ENCODE measurements at places on chromosomes 5 and 9.

DNA sequence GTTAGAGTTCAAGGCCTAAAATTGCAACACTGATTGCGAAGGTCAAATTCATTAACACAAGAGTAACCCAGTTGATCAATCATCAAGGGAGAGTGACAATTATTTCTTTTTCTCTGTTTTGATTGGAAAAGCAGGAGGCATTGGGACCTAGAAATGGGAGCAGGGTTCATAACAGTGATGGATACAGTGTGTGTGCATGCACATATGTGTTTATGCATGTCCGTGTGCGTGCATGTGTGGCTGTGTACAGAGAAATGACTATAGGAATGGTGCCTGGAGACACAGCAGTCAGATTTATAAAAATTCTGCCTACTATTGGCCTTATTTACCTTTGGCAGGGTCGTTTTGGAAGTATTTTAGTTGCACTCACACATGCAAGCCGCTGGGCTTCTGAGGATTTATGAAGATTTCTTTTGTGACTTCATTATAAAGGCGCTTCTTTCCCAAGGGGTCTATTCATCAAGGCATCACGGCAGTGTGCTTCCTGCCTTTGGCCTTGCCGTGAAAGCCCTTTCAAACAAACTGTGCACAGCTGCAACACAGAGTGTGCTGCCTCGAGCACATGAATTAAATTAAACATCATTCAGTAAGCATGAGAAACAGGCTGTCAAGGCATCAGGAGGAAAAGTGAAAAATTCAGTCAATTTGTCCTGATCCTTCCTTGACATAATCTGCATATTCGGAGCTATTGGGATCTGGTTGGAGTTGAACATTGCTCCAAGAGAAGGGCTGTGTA lies 122.8 kb upstream of the PUM3 start:
- DNase-seq = no peak

GRCh38 chr5:151195622-151196021 lies 28.3 kb downstream of the CCDC69 start:
- DNase-seq = peak; percentile 95

- no peak for DNase-seq
These were observed 1070.3 kb upstream of the CDH18 start for GRCh38 chr5:21058289-21058688.

DNA sequence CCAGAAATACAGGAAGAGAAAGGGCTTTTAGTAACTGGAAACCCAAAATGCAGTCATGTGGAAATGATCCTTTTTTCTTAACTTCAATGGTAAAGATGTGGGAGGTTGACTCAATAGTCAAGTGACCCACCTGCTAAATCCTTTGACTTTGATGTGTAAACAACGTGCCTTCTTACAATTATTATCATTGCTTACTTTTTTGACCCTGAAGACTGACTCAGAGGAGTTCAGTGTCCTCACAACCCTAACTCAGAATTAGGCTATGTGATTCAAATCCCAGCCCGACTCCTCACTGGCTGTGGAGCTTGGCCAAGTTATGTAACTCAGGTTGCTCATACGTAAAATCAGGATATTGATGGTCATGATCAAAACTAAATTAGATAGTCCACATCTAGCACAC lies 27.9 kb downstream of the ANXA1 start:
- DNase-seq = no peak

DNA sequence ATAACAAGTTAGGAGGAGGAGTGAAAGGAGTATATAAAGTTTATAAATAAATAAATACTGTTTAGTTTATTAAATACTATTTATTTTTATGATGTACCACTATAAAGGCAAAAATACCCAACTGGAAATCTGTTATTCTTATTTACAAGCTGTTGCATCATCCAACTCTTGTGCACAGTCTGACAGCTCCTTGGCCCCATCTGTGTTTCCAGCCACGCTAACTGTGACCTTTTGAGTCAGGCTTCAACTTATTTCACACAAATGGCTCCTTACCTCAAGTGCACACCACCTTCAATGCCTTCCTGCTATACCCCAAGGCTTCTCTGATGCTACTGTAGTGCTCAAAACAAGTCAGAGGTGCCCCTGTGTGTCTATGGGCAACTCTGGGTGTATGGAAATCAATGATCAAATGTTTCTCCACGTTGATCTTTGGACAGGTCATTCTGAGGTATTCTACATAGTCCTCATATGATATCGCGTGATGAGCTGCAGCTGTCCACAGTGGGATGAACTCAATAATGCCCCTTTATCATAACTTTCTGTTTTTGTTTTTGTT lies 303.2 kb upstream of the GRAMD2B start:
- no peak for DNase-seq

- DNase-seq = no peak
These were observed 370.5 kb downstream of the PTPRD start for GRCh38 chr9:10242255-10242654.

DNA sequence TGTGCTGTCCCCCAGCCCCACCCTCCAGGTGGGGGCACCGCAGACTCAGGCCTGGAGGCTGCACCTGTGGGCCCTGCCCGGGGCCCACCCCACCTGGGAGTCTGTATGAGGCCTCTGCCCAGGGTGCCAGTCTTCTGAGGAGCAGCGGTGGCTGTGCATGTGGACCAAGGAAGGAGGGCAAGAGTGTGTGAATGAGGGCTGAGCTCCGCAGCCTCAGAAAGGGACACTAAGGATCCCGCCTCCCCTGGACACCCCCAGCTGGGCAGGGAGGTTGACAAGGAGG lies 19.1 kb downstream of the FGD3 start:
- DNase-seq = no peak

DNA sequence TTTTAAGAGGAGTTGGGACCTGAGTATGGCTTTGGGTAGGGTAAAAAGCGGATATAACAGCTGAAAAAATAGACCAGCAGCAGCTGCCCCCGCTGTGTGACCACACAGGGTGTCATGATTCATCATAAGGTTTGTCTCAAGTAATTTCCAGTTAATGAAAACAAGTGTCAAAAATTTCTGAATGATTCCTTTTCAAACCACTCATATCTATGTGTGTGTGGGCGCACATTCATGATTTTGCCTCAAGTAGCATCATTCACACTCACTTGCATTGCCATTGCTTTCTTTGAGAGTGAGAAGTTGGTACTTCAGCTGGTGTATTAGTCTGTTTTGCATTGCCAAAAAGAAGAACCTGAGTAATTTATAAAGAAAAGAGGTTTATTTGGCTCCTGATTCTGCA lies 12.1 kb upstream of the TNFAIP8 start:
- DNase-seq = no peak

- no peak for DNase-seq
These were observed 96.5 kb upstream of the ERCC6L2 start for GRCh38 chr9:95778957-95779356.

DNA sequence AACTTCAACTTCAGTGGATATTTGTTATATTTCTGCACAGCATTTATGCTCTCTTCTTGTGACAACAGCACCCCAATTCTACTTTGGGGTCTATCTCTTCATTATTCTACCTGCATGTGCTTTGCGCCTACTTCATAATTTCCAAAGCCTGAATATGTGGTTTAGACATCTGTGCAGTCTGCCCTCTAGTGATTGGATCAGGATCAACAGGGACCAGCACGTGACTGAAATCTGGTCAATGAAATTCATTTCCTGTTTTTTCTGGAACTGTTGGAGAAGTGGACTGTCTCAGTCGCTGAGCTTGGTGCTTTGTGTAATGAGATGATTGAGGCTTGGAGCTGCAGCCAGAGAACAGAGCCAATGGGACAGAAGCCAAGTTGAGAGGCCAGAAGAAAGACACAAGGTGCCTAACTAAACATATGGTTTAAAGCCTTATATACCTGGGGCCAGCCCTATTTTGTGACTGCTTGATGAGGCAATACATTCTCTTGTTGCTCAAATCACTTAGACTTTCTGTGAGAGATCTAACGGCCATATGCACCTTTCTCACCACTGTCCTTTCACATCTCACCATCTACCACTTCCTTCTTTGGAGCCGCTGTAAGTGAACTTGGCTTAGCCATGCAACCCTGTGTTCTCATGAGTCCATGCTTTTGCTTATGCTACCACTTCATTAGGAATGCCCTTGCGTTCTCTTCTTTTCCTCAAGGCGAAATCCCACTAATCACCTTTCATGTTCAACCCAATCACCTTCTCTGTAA lies 68.8 kb upstream of the PPP2R2B start:
- DNase-seq = peak; percentile 45

DNA sequence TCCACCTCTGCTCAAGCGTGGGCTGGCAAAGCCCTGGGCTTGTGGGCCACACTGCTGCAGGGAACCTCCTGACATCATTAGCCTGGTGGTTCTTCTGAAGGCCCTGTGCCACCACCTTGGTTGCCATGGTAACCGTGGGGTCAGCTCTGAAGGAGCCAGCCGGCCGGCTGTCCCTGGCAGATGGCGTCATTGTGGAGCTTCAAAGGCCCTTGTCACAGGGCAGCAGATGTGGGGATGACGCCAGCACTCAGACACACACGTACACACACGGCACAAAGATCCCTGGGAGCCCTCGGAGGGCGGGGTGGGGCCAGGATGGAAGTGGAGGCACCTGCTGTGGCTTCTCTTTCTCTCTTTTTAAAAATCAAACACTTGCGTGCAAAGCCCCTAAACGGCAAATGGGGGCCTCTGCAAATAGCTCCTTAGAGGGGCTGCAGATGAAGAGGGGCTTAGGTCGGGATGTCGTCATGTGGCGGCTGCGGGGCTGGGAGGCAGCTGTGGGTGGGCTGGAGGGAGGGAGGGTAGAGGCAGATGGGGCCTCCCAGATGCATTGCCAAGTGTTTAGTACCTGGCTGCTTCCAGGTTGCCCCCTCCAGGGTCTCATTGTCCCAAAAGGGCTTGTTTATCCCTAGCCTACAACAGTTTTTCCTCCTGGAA lies 19.5 kb upstream of the RPL26L1 start:
- DNase-seq = no peak

DNA sequence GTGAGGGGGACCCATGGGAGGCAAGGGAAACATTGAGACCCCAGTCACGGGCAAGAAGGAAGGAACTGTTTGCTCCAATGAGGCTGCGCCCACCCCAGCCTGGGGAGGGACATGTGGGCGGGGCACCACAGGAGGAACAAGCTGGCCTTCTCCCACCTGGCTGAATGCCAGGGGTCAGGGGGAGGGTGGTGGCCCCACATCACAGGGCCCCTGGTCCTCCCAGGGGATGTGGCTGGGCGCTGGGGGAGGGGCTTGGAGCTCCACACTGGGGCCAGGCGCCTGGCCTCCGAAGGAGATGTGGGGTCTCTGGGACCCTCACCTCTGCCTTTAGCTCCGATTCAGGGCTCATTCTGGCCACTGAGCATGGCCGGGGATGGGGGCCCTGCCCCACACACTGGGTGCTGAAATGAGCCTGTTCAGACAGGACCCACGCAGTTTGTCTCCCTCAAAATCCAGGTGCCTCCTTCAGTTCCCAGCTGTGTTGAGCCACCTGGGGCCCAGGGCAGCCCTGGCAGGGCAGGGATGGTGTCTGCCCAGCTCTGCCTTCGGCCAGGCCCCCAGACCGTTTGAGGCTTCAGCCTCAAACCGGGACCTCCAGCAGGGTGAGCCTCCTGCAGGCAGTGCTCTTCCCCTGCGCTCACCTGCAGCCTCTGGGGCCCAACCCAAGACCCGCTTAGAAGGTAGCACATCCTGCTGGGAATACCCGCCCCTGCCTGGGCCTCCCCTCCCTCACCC lies 33.2 kb upstream of the NOTCH1 start:
- DNase-seq = peak; percentile 43

DNA sequence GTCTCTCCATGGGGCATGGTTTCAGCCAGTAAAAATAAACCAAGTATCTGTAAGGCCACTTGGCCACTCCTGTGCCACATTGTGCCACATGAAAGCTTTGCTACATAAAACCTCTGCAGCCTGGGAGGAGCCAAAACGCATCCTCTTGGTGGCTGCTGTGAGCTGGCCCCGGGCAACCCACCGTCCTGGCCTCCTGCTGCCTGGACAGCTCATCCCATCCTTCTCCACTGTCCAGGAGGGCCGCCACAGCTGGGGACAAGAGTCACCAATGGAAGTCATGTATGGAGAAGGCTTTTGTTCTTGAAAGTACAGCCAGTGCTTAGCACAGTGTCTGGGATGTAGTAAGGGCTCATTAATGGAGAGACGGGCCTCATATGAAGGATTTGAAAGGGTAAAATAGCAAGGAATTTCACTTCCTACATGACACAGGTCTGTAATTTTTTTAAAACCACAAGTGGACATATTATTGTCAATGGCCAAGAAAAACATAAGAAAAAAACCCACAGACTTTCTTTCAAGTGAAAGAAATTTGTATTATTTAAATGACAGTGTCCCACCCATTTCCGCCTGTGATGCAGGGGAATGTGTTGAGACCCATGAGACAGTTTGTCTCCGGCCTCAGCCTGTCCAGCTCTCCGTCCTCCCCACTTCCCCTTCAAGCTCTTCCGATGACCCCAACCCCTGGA lies 6.6 kb downstream of the PTGES start:
- peak; percentile 49 for DNase-seq

DNA sequence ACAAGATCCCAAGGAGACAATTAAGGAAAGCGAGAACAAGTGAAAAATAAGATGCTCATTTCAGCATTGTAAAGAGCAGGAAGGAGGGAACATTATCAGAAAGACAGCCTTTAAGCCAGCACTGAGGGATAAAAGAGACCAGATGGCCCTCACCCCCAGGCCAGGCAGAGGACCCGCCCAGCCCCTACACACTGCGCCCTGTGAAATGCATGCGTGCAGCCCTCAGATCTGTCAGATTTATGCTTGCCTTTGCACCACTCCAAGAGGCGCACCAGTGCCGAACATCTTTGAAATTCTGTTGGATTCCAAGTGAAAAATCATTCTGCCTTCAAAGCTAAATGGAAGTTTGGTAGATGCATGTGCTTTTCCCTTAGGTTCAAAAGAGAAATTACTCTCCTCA lies 378.0 kb downstream of the MLLT3 start:
- DNase-seq = no peak

- no peak for DNase-seq
These were observed 378.5 kb upstream of the CD180 start for GRCh38 chr5:67575087-67575486.

DNA sequence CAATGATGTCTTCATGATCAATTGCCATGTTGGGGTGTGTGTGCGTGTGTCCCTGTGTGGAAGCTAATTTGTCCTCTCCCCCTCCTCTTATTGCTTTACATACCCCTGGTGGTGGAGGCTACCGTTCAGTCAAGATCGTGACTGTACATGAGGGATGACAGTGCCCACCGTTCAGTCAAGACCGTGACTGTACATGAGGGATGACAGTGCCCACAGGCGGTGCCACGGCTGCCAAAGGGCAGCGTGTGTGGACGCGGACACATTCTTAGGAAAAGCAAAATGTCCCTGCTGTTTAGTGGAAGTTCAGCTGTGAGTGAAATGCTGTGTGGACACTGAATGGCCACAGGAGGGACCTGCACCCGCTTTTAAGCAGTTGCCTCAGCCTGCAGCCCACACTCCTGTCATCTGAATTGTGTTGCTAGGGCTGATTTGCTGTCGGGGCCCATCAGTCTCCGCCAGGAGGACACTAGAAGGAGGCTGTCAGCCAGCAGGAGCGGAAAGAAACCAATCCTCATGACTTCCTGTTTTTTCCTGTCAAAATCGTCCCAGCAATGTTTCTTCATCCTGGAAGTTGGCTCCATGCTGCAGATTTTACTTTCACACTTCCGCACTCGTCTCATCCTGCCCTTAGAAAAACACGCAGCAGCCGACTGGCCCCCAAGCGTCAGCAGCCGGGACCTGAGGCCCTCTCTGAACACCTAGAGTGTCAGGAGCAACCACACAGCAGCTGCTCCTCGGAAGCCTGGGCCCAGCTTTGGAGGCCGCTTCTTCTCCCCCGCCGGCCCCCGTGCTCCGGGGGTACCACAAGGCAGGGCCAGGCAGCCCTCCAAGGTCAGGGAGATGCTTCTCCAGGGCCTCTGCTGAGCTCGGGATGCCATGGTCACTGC lies 9.1 kb downstream of the OR2V1 start:
- no peak for DNase-seq
